ENCODE measurements at places on chromosomes 7 and 10. TPM values are rescaled to one million over a fixed set of nuclear protein-coding genes. Genes with fewer than 3 reads are reported as not detected.

IFIT1B gene
- not detected for total RNA-seq

PALD1 gene
- total RNA-seq, result 0.73 TPM

TAS2R4 gene
- 1.4 TPM for total RNA-seq

PRSS37 gene
- not detected for total RNA-seq

SLC18A3 gene
- total RNA-seq, result not detected

CDHR3 gene
- total RNA-seq, result 12.0 TPM
